ENCODE measurements at places on chromosomes 12 and 14. TPM values are rescaled to one million over a fixed set of nuclear protein-coding genes. Genes with fewer than 3 reads are reported as not detected.

The COL2A1 gene
- polyA plus RNA-seq: not detected

The CMKLR1 gene
- polyA plus RNA-seq: 0.10 TPM

DNA sequence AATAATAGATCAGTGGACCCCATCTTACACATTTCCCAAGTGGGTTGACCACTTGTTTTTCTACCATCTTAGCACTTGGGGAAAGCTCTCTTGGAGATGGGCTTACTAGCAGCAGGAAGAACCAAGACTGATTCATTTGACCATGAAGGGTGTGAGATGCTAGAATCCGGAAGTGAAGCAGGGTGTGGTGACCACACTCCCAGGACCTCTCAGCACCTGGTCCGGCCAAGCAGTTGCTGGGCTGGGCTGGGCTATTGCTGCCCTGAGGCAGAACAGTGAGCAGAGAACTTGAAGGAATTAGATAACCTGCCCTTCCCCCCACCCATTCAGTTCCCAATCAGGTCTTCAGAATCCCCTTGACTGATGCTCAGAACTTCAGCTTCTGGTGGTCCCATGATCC lies 24.4 kb downstream of the ADCY6 start:
- DNase-seq: no peak

DNA sequence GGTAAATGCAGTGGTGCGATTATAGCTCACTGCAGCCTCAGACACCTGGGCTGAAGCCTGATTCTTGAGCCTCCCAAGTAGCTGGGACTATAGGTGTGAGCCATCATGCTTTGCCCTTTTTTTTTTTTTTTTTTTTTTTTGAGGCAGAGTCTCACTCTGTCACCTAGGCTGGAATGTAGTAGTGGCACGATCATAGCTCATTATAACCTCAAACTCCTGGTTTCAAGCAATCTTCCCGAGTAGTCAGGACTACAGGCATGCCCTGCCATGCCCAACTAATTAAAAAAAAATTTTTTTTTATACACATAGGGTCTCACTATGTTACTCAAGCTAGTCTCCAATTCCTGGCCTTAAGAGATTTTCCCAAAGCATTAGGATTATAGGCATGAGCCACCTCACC lies 6.9 kb downstream of the ATP2A2 start:
- no peak for DNase-seq

GRCh38 chr12:88945051-88945732 lies 364.9 kb upstream of the KITLG start:
- DNase-seq: no peak

DNA sequence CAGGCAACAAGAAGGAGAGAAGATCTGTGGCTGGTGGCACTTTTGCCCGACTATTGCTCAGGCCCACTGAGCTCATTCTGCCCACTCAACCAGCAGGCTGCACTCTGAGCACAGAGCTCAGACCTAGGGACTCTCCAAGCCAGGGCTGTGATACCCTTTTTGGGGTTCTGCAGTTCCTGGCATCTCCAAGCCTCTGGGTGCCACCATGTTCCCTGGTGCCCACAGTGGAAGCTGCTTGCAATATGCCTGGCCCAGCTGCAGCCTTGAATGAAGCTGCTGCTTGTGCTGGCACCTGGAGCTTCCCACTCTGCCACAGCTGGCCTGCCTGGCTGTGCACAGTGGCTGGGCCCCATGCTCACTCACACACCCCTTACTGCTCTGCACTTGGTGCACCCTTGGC lies 236.1 kb downstream of the ADGRD1 start:
- no peak for DNase-seq

DNA sequence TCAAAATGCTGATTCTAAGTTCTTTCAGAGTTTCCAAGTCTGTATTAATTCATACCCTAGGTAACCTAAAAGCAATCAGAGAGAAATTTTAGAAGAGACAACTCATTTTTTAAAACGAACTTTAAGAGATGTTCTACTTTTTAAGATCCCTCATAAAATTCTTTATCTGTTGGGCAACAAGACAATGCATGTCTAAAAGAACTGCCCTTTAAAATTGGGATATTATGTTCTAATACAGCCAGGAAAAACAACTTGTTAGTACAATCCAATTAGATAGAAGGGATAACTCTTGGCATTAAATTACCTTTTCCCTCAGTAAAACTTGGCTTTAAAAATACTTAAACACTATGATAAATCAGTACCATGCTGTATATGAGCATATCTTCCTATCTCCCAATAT lies 15.6 kb downstream of the DICER1 start:
- DNase-seq: no peak

GRCh38 chr14:100651999-100652508 lies 64.8 kb upstream of the BEGAIN start:
- DNase-seq: no peak

DNA sequence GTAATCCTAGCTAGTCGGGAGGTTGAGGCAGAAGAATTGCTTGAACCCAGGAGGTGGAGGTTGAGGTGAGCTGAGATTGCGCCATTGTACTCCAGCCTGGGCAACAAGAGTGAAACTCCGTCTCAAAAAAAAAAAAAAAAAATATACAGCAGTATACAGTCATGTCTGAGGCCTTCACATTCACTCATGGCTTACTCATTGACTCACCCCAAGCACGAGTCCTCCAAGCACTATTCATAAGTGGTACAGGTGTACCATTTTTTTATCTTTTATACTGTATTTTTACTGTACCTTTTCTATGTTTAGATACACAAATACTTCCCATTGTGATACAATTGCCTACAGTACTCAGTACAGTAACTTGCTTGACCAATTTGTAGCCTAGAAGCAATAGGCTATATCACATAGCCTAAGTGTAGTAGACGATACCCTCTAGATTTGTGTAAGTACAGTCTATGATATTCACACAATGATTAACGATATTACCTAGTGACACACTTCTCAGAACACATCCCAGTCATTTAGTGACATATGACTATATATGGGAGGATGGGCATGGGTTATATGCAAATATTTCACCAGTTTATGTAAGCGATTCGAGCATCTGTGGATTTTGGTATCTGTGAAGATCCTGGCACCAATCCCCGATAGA lies 12.2 kb downstream of the LLPH start:
- DNase-seq: no peak

GRCh38 chr12:131711551-131712205 lies 788 bp downstream of the SFSWAP start:
- no peak for DNase-seq

DNA sequence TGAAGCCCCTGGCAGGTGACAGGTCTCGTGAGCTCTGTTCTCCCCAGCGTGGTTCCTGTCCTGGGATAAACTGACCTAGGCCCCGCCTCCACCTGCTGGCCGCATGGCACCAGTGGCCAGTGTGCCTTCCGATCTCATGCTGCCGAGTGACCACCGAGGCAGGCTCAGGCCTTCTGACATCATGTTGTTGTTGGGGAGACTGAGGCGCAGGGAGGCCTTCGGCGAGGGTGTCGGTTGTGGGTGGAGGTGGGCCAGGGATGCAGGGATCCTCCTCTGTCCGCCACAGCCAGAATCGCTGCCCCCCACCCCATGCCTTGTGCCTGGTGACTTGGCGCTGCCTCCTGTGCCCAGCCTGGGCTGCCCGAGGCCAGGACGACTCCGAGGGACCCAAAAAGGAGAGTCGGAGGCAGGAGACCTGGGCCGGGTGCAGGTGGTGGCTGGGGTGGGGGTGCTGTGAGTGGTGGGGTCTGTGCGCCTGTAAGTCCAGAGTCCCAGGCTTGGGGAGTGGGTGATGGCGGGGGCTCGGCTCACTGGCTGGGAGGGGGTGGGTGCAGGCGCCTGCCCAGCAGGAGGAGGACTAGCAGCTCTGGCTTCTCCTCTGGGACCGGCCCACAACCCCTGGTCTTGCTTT lies 24.3 kb downstream of the ASPG start:
- DNase-seq: no peak

GRCh38 chr14:77178656-77179055 lies 2.9 kb upstream of the TMEM63C start:
- no peak for DNase-seq

GRCh38 chr12:6769666-6770065 lies 2.7 kb upstream of the LAG3 start:
- no peak for DNase-seq

DNA sequence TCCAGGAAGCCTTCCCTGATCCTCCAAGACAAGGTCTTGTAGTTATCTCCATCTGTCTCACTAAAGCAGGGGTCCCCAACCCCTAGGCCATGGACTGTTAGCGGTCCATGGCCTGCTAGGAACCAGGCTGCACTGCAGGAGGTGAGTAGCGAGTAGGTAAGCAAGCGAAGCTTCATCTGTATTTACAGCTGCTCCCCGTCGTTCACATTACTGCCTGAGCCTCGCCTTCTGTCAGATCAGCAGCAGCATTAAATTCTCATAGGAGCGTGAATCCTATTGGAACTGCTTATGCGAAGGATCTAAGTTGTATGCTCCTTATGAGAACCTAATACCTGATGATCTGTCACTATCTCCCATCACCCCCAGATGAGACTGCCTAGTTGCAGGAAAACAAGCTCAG lies 12.4 kb upstream of the NFYB start:
- DNase-seq: no peak

DNA sequence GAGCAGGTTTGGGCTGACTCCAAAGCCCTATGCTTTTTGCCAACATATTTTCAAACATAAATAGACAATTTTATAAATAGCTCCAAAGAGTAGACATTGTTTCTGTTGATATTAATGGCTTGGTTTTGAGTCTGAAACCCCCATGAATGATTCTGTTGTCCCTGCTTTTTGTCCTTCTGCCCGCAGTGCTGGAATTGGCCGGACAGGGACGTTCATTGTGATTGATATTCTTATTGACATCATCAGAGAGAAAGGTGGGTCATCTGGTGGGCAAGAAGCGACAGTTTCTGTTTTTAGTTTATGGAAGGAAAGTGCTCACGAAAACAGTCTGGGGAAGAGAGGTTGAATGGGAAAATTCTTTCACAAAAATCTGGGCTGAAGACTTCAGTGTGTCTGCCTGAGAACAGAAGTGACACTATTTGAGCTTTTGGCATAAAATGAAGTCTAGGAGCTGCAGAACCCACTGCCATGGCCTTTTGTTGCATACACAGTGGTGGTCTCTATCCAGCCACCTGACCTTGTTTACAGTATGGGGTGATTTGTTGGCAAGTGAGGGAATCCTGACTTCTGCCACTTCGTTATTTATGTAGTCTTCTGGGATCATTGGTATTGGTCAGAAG lies 69.6 kb downstream of the PTPN11 start:
- no peak for DNase-seq

- no peak for DNase-seq
These were observed 28.0 kb upstream of the METAP2 start for GRCh38 chr12:95445884-95446505.

DNA sequence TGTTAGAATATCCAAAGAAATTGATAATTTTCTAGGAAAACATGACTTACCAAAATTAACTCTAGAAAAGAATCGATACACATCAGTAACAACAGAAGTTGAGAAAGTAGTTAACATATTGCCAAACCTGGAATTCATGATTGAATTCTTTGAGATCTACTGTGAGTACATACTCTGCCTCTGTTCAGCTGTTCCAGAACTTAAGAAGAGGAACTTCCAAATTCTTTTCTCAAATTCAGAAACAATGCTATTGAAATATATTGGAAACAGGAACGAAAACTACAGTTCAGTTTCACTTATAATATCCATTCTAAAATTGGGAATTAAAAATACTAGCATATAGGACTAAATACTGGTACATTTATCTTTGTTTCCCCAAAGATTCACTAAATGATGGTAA lies 57.9 kb downstream of the MARK3 start:
- DNase-seq: no peak

- no peak for DNase-seq
These were observed 39.4 kb downstream of the USP15 start for GRCh38 chr12:62299617-62300016.

DNA sequence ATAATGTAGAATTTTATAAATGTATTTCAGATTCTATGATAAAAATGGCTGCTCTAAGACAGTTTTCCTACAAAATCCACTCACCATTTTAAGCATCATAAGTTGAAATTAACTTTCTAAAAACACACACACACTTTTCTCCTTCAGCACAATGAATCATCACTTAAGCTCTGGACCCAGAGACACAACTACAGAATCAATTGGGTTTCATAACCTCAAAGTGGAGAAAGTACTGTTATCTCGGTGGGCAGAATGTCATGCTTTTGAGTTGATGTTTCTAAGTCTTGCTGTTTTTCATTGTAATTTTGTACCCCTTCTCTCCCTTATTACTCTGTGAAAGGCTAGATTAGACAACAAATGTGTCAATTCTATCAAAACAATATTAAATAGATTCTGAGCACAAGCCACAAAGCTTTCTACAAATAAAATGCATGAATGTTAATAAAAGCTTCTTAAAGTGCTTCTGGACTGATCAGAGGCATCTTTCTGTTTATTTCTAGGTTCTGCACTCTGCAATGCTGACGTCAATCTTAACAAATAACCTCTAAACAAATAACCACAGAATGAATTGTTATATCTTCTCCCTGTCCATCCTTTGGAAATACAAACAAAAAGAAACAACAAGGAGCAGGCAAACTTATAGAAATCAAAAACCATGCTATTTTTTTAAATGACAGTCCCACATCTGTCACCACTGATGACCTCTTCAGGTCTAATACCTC lies 8.2 kb downstream of the IPO8 start:
- DNase-seq: no peak

GRCh38 chr12:98514982-98515286 lies 456 bp upstream of the TMPO start:
- DNase-seq: no peak

GRCh38 chr12:70840656-70841350 lies 79.7 kb downstream of the PTPRR start:
- DNase-seq: no peak

DNA sequence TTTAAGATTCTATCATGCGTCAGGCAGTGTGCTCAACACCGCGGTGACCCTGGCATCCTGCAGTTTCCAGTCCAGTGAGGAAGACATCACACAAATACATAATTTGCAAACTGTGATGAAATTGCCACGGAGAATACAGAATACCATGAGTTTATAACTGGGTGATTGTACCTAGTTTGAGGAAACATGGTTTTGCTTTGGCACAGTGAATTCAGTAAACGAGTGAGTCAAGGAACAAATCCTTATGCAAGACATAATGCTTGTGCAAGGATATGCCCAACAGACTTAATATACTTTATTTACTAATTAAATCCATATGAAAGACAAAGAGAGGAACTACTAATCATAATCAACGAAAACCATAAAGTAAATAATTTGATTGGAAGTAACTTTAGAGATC lies 311.8 kb upstream of the TMTC1 start:
- no peak for DNase-seq

DNA sequence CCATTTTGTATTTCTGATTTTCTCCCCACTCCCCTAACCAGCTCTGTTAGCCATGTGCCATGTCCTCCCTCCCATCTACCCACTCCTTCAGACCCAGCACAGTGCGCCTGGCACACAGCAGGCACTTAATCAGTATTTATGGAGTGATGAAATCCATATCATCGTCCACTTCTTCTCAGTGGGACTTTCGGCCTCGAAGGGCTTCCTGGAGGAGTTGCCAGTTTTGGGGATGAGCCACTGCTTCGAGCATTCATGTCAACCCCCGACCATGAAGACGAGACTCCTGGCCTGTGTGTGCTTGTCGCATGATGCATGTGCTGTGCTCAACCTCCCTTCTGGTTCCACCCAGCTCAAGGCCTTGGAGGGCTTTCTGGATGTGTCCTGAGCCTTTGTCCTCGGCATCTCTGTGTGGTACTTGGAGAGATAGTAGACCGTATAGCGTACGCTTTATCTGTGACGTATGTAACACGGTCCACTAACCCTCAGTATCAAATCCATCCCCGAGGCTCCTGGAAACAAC lies 119.5 kb upstream of the RTL1 start:
- DNase-seq: no peak
